ENCODE measurements at places on chromosomes 5 and 9.

GRCh38 chr9:127862075-127863011 lies 7.9 kb upstream of the ENG start:
- peak; percentile 80 for ATAC-seq

GRCh38 chr5:173752653-173753052 lies 135.5 kb upstream of the CPEB4 start:
- ATAC-seq = no peak

GRCh38 chr9:10411272-10411671 lies 201.5 kb downstream of the PTPRD start:
- ATAC-seq = no peak

DNA sequence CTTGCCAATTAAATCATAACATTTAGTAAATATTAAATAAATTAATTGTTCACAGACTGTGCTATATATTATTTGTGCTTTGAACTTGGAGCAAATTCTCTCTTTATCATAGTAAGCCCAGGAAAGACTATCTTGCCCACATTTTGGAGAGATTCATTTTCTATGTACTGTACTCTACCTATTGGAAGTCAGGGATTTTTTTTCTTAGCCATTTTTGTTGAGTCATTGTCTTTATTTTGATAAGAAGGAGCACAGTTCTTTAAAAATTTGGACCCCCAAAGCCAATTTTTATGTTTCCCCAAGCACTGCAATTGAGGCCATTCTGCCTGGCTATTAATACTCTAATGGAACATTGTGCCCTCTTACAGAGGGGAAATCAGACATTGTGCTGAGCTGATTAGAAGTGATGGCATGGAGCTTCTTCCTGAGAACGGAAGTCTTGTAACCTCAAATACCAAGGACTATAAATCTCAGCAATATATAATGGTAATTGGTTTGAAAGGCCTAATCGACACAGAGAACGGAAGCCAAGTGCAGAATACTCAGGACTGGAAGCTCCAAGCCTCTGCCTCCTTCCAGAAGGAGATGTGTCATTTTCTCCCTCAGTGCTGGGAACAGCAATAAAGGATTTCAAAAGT lies 188.8 kb upstream of the PAPPA start:
- ATAC-seq = no peak

DNA sequence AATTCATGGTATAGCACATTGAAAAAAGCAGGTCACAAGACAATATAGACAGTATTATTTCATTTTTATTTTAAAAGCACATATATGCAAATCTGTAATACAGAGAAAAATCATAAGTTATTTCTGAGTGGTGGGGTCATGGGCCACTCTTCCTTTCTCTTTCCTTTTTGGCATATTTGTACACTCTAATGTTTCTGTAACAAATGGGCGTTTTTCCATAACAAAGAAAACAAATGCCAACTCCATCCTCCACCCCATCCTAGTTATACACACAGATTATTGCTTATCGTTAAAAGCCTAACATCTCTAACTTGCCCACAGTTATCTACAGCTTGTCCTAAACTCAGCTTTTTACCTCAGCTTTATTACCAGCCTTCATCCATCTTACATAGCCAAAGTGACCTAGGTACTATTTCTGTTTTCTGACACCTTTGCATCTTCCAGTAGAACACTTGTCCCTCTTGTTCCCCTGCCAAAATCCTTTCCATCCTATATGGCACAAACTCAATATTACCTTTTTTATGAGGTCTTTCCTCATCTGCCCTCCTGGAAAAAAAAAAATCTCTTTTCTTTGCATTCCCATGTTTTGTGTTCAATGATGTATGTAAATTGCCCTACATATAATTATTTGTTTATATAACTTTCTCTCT lies 4.1 kb downstream of the KIAA0825 start:
- no peak for ATAC-seq

- peak; percentile 55 for ATAC-seq
Measured at GRCh38 chr5:119284031-119284430, 71.8 kb upstream of the TNFAIP8 start.

DNA sequence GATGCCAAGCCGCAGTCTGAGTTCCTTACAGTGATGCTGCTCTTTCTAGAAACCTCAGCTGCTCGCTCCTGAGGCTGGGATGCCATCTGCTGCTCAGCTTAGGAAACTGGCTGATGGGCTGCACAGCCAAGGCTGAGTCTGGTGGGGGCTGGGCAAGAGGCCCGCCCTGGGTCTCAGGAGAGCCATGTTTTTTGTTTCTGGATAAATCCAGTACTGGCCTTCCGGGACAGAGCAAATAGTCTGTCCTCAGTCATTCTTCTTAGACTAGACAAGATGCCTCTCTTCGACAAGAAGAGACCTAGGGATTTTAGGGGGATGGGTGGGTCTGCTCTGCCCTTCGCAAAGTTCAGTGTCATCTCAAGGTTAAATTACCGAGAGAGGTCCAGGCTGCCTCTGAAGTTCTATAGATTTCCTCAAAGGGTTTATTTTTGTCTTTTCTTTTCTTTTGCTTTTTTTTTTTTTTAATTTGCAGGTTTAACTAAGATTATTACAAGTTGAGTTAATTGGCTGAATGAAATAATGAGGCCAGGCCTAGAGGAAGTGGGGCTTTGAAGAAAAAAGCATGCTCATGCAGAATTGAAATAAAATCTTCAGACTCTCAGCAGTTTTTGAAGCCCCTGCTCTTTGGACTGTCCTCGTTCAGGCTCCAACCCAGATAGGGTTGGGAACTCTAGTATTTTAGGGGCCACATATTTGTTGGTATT lies 30.6 kb upstream of the MATR3 start:
- ATAC-seq = peak; percentile 92

DNA sequence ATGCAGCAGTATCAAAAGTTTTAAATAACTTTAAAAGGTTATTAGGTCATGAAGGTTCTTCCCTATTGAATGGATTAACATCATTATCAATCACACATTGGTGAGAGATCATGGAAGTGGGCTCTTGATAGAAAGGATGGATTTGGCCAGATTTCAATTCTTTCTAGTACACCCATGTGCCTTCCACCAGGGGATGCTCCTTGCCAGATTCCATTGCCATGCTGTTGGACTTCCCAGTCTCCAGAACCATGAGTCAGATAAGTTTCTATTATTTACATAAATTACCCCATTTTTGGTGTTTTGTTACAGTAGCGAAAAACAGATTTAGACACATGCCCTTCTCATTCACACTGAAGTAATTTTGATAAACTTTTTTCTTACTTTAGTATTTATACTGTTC lies 1010.6 kb upstream of the C9orf72 start:
- no peak for ATAC-seq

GRCh38 chr9:2800394-2801179 lies 43.3 kb downstream of the PUM3 start:
- ATAC-seq = no peak

GRCh38 chr9:124267271-124267807 lies 9.6 kb downstream of the NEK6 start:
- peak; percentile 71 for ATAC-seq

GRCh38 chr5:17769277-17769676 lies 135.0 kb downstream of the TAF11L14 start:
- ATAC-seq = no peak

GRCh38 chr9:132752877-132753592 lies 82.8 kb downstream of the GTF3C4 start:
- no peak for ATAC-seq

DNA sequence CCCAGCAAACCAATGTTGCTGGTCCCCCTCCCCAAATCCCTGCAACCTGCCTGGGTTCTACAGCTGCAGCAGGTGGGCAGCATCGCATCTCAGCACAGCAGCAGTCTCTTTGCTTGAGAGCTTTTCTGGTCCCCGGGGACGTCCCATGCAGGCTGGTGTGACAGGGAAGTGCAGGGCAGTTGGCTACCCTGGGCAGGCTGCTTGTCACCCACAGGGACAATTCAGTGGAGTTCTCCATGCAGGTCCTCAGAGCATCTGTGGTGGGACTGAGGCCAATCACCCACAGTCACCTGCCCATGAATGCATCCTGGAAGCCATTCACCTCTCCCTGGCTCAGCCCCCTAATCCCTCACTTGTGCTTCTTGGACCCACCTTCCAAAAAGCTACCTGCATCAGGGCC lies 43.9 kb upstream of the SEMA4D start:
- peak; percentile 84 for ATAC-seq
